Activated gamma-delta T cell treated with Interleukin-2 at 50 U/mL for 16 hours (primary cell): ENCODE measurements at places on chromosomes 6 and 20.

DNA sequence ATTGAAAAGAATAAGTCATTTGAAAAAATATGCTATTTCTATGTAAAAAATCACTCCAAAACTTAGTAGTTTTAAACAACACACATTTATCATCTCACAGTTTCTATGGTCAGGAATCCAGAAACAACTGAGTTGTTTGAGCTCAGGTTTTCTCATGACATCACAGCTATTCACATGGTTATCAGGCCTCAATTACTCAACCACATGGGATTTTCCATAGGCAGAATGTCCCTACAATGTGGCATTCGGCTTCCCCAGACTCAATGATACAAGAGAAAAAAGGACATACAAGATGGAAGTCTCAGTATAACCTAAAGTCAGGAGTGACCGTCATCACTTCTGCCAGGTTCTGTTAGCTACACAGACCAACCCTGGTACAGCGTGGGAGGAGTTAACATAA, 3.4 kb upstream of the SLC35D3 start:
- no peak for DNase-seq

DNA sequence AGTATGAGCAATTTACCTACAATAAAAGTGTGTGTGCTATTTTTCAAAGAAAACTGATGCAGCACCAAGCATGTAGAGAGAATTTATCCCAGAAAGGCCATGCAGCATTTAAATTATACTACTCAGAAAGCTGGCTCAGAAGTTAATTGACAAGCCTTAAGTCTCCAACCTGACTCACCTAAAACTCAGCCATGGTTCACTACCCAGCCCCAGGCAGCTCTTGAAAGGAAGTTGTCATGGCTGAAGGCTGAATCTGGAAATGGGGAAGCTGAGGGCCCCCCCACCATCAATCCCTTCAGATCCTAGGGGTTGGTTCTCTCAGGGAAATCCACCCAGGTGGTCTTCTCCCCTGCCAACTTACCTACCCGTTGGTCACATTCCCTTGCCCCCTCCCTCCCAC, 19.7 kb downstream of the PPIL6 start:
- no peak for DNase-seq

GRCh38 chr6:131911951-131912350, 39.2 kb downstream of the CCN2 start:
- no peak for DNase-seq

- DNase-seq: no peak
These were observed 84.3 kb upstream of the RALY start for GRCh38 chr20:33909331-33909921.

- peak; percentile 19 for DNase-seq
These were observed 85.2 kb upstream of the PHACTR3 start for GRCh38 chr20:59518881-59519706.

DNA sequence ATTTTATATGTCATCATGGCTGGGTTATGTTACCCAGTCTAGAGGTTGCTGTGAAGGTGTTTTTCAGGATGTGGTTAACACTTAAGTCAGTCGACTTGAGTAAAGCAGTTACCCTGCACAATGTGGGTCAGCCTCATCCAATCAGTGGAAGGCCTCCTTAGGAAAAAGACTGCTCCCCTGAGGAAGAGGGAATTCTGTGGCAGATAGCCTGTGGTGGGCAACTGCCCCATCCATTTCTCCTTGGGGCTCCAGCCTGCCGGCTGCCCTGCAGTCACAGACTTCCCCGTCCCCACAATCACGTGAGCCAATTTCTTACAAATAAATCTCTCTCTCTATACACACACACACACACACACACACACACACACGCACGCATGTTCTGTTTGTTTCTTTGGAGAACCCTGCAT, 34.5 kb upstream of the MPC1 start:
- DNase-seq: peak; percentile 69

GRCh38 chr20:61345656-61346055, 93.6 kb downstream of the CDH4 start:
- no peak for DNase-seq
